ENCODE measurements at places on chromosomes 7 and 10. TPM values are rescaled to one million over a fixed set of nuclear protein-coding genes. Genes with fewer than 3 reads are reported as not detected.

DNA sequence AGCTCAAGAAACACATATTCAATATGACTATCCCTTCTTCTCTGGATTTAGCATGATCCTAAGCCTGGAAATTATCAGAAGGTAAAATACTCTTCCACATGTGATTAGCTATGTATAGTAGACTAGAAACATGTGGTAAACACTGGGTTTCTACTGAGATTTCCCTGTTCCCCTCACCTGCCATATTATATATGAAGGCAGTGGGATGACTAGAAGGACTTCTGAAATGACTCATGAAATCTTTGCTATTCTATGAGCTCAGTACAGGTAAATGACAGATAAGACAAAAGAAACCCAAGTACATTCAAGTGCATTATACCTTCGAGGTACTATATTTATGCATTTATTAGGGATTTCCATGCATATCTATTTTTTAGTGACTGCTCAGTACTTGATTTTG lies 152.9 kb downstream of the DNAJB9 start:
- DNase-seq = no peak
- H3K27me3 ChIP-seq = no peaks in the 10 kb centered on the region
- H3K4me1 ChIP-seq = no peaks in the 10 kb centered on the region

PTF1A gene
- total RNA-seq = not detected

DNA sequence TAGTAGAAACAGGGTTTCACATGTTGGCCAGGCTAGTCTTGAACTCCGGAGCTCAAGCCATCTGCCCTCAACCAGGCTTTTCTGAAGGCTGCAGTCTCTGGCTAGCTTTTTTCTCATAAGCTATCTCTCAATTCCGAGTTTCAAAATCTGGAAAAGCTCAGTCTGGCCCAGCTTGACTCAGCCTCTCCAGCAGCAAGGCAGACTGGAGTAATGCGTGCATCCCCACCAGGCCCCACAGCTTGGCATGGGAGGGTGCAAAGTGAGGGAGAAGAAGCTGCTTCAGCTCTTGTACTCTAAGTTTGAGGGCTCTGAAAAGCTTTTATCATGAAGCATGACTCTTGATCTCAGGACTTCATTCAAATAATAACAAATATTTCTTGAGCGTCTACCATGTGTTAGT lies 4.8 kb downstream of the DHTKD1 start:
- H3K4me1 ChIP-seq = peaks cover 14% of the 10 kb centered on the region
- no peaks in the 10 kb centered on the region for H3K27me3 ChIP-seq
- H3K36me3 ChIP-seq = peaks cover 13% of the 10 kb centered on the region
- DNase-seq = no peak
- H3K27ac ChIP-seq = no peak overlapping the region
- no peak overlapping the region for H3K4me3 ChIP-seq

GRCh38 chr10:103811463-103811862 lies 43.9 kb downstream of the SH3PXD2A start:
- peaks cover 6% of the 10 kb centered on the region for H3K27me3 ChIP-seq
- H3K36me3 ChIP-seq = no peaks in the 10 kb centered on the region
- DNase-seq = no peak
- H3K27ac ChIP-seq = no peak overlapping the region

DNA sequence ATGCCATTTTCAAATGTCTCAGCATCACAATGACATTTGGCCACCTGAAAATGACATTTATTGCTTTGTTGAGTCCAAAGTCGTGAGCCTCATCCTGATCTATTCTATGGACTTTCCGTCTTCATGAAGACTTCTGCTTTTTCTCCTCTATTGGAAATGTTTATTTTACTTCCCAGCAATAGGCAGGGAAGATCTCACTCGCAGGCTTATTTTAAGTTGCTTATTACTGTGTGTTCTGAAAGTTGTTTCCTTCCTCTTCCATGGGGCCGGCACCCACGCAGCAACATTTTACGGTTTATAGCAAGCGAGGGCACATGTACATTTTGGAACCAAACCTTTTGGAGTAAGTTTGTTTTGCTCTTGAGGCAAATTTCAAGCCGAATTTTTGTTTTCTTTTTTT lies 221.0 kb upstream of the KLF6 start:
- no peak for DNase-seq
- H3K36me3 ChIP-seq = peaks cover 5% of the 10 kb centered on the region
- no peak overlapping the region for H3K4me3 ChIP-seq
- H3K27ac ChIP-seq = no peak overlapping the region
- H3K4me1 ChIP-seq = peaks cover 7% of the 10 kb centered on the region
- H3K27me3 ChIP-seq = no peaks in the 10 kb centered on the region

- no peaks in the 10 kb centered on the region for H3K4me1 ChIP-seq
- no peak overlapping the region for H3K4me3 ChIP-seq
- no peaks in the 10 kb centered on the region for H3K36me3 ChIP-seq
- no peaks in the 10 kb centered on the region for H3K27me3 ChIP-seq
Observed at GRCh38 chr10:34916314-34916713, 101.2 kb upstream of the PARD3 start.

DNA sequence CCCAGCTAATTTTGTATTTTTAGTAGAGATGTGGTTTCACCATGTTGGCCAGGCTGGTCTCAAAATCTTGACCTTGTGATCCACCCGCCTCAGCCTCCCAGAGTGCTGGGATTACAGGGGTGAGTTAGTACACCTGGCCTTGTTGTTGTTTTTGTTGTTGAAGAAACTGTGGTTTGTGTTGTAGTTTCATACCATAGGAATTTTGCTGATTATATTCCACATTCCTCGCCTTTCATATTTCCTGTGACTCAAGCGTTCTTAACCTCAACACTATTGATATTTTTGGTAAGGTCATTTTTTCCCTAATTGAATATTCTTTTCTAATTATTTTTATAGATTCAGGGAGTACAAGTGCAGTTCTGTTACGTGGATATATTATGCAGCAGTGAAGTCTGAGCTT lies 16.7 kb downstream of the LIPF start:
- H3K27ac ChIP-seq = no peak overlapping the region
- H3K36me3 ChIP-seq = no peaks in the 10 kb centered on the region
- H3K4me3 ChIP-seq = no peak overlapping the region
- H3K27me3 ChIP-seq = peaks cover 35% of the 10 kb centered on the region
- no peak for DNase-seq
- no peaks in the 10 kb centered on the region for H3K4me1 ChIP-seq

HOXA4 gene
- not detected for total RNA-seq

DNA sequence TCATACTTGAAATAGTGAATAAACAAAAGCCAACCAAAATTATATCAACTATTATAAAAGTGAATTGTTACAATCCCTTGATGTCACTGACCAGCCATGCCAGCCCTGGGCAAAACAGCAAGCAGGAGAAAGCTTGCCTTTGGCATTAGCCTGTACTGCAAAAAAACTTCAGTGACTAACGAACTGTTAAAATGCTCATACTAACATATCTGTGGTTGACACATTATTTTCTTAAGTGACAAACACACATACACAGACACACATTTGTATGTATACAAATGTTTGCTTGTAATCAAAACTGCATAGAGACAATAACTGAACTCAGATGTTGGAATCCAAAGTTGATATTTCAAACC lies 29.5 kb downstream of the CHCHD3 start:
- no peak for DNase-seq
- H3K27me3 ChIP-seq = no peaks in the 10 kb centered on the region
- no peak overlapping the region for H3K27ac ChIP-seq
- peaks cover 8% of the 10 kb centered on the region for H3K4me1 ChIP-seq

DNA sequence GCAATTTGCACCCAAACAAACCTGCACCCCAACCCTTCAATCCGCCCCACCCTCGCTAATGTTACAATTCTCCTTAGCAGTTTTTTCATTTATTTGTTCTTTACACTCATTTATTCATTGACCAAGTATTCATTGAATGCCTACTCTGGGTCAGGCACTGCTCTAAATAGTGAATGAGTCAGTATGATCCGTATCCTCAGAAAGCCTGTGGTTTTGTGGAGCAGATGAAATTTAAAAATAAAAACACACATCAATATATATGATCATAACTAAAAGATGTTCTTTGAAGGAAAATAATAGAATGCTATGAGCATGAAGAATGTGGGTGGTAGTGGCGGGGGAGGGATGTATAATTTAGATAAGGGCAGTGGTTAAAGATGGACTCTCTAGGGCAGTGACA lies 13.3 kb downstream of the IFIT5 start:
- no peak for DNase-seq
- H3K27ac ChIP-seq = no peak overlapping the region
- H3K36me3 ChIP-seq = peaks cover 3% of the 10 kb centered on the region
- no peak overlapping the region for H3K4me3 ChIP-seq
- H3K4me1 ChIP-seq = no peaks in the 10 kb centered on the region
- H3K27me3 ChIP-seq = peaks cover 25% of the 10 kb centered on the region

Measured in activated T-helper 2 cell treated with anti-CD3 and anti-CD28 coated beads, Interferon-gamma antibody, Interleukin-2, Interleukin-4, amounts not matched to agents 10 μg/mL and 5 μg/mL and 100 μg/mL, durations not matched to agents 14 hours and 24 hours and 36 hours (primary cell).